ENCODE measurements at places on chromosomes 6 and 20.

DNA sequence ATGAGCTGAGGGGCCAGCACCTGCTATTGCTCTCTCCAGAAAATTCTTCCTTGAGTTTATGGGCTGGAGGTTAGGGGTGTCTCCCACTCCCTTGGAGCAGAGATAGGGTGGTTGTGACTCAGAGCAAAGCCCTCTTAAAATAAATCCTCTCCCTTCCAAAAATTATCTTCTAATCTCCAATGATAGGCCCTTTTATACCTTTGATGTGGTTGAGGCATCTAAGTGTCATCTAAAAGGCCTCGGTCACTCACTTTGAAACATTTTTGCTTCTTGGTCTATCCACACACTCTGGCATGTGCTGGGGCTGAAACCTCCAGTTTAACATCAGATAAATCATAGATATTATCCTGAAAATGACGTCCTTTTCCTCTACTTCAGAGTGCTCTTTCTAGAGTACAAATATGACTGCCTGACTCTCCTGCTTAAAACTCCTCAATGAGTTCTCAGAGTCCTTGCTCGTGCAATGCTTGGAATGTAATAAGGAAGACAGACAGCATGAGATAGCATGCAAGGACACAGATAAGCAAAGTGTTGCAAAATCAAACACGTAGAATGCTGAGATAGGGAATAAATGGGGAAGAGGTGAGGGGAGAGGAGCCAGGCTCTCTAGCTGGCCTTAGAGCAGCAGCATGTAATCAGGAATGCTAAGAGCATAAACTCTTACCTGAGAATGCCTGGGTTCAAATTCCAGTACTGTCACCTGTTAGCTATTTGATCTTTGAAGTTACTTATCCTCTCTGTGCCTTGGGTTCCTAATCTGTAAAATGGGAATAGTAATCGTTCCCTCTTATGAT is 374.1 kb upstream of the CITED2 start:
- DNase-seq, result no peak

GRCh38 chr6:140382355-140382754 is 1007.9 kb upstream of the CITED2 start:
- no peak for DNase-seq

GRCh38 chr20:4548552-4548951 is 173.2 kb upstream of the PRND start:
- no peak for DNase-seq

DNA sequence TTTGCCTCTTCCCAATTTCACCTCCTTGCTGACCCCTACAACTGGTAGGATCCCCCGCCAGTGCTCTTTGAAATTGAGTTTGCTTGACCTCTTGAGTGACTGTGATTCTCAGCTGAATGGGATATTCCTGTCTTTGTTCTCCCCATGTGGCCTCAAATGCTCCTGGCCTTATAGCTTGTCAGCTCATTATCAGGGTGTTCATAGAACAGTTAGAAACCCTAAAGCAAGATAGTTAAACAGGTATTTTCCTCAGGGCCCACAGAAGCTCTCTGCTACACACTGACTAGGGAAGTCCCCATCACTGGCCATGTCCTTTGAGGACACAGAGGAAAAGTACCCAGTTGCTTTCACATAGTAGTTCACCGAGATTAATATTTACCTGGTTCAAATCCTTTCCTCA is 211.5 kb upstream of the DTNBP1 start:
- no peak for DNase-seq

- DNase-seq, result no peak
These were observed 33.8 kb downstream of the CD40 start for GRCh38 chr20:46151936-46152335.

DNA sequence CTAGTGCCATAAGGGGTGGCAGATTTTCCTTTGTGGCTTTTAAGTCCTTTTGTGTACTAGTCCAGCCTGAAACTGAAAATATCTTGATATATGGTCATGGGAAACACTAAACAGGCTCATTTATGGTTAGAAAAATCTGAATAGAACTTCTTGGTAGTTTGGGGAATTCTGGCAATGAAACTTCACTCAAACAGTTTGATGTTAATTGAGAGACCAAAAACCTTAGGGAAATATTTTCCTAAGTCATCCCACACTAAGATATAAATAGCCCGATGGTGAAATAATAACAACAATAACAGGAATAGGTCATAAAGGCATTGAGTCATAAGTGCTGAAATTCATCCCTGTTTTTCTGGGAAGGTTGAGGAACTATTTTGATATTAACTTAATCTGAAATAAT is 146.2 kb upstream of the SMLR1 start:
- no peak for DNase-seq

- no peak for DNase-seq
These were observed 44.1 kb downstream of the STK4 start for GRCh38 chr20:45010399-45010828.

- DNase-seq, result no peak
These were observed 91.7 kb upstream of the SOX4 start for GRCh38 chr6:21501815-21502214.

DNA sequence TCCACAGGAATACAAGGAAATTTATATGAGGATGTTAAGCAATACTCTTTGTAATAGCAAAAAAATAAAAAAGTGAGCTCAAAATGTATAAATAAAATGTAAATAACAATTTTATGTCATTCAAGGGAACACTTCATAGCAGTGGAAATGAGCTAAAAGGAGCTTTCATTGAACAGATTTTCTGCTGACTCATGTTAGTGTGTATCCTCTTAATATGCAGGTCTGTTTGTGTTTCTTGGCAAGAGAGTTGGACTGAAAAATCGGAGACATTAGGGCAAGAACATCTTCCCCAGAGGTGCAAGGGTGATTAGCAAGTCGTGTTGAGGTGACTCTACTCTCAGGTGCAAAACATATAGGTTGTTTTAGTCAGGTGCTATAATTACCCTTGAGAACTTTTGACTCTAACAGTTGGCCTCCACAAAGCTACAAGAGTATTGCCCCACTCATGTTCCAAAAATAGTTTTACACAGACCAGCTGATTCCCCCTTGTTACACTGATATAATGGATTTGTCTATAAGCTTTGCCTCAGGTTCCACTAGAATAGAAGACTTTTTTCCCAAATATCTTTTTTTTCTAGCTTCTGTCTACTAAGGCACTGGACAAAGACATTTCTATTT is 702.9 kb downstream of the TENT5A start:
- no peak for DNase-seq

DNA sequence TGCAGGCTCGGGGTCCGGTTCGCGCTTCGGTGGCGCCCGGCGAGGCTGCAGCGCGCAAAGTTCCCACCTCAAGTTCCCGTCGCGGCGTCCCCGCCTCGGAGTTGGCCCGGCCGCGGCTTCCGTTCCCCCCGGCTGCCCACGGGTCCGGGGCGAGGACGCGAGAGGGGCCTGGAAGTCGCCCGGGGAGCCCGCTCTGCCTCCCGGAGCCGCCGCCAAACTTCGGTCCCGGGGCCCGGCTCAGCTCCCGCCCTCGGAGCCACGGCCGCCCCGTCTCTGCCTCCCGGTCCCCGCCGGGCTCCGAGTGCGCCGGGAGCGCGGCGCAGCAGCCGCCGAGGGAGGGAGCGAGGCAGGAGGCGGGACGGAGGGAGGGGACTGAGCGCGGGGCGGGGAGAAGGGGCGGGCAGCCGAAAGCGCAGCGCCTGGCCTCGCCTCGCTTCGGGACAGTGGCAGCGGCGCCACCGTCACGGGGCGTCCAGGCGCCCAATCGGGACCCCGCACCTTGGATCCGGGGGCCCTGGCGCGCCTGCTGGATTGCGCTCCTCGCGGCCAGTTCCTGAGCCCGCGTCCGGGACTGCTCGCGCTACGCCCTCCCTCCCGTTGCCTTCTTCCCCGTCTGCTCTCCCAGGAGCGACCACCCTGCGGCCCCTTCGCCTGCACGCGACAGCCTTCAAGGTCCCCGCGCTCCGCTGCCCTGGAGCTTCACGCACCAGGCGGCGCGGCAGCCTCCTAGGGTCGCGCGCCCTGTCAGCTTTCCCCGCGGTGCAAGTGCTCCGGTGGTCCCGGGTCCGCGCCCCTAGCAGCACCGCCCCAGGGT is at the start of gene KCNG1:
Gene KCNG1, minus strand, starts transcription at position 305 of the 814 bp plus-strand sequence. CDS start 12,769 bp downstream, outside the sequence.
- peak; percentile 81 for DNase-seq

DNA sequence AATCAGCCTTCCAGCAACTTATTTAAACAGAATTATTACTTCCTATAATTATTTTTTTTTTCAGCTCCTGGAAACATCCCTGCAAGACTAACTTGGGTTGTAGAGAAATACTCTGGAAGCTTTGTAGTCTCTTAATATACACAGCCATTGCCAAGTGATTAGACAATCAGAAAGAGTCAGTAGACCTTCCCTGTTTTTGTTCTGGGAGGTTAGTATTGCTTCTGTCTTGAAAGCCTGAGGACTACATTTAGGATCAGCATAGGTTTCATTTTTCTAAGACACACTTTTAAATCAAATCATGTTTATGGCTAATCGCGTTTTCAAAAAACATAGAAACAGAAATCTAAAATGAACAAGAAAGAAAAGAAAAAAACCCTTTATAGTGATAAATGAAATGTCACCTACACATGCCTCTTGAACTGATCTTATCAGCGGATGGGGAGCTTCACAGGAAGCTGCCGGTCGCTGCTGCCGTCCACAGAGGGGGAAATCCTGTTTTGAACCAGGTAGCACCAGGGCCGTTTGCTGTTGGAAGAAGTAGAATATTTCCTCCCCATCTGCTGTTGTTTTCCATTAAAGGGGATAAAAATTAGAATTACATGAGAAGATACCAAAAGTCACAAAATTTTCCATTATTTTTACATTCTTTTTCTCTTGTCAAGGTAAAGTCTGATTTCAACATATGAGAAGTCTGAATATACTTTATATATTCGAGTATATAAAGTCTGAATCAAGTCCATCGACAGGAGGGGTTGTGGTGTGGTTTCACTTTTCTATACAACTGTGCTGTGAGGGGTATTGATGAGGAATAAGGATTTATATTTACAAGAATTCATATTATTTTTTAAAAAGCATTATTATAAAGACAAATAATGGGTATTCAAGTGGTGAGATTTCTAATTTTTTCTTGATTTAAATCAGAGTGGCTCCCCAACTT is 94.6 kb downstream of the ARMC2 start:
- DNase-seq, result no peak

DNA sequence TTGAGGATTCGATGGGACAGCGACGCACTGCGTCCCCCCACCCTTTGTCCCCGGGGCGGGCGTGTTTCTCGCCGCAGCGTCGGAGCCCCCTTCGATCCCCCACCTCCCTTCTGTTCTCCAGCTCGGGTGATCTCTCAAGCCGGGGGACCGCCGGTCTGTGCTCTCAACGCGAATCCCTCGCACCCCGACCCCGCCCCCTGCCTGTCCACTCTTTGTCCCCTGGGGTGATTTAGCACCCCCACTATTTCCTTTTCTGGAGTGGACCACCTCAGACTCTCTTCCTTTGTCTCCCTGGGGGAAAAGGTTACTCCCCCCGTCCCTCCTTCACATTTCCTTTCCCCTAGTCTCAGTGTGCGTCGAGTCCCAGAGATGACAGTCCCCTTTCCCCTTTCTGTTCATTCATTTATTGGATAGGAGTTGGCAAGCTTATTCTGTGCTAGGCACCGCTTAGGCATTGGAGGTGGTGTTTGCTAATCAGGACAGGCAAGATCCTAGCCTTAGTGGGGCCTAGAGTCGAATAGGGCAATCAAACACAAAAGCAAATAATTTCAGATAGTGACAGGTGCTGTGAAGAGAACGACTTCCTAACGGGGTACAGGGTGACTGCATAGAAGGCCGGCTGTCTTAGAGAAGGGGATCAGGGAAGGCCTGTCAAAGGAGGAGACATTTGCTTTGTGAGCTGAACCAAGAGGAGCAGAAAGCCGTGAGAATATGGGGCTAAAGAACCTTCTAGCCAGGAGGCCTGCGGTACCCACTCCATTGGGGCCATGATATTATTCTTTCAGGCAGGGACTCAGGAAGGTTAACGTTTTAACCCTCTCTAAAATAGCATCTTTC is 741 bp downstream of the PTPN1 start:
- DNase-seq, result no peak

DNA sequence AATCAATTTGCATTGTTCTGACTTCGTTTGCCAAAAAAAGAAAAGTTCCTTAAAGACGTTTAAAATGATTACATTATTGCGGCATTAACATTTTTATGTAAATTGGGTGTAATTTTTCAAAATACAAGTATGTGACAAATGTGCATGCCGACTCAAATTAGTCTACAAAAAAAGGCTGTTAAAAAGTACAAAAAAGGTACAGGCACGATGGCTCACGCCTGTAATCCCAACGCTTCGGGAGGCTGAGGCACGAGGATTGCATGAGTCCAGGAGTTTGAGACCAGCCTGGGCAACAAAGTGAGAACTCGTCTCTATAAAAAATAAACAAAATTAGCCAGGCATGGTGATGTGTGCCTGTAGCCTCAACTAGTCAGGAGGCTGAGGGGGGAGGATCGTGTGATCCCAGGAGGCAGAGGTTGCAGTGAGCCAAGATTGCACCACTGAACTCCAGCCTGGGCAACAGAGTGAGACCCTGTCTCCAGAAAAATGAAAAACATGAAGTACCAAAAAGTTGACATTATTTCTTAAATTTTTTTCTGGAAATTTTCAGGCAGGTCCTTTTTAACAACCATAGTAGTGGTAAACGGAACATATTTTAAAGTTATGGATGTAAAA is 90.2 kb downstream of the PTPN1 start:
- no peak for DNase-seq

- DNase-seq, result no peak
These were observed 80.9 kb upstream of the AFDN start for GRCh38 chr6:167745670-167746389.

DNA sequence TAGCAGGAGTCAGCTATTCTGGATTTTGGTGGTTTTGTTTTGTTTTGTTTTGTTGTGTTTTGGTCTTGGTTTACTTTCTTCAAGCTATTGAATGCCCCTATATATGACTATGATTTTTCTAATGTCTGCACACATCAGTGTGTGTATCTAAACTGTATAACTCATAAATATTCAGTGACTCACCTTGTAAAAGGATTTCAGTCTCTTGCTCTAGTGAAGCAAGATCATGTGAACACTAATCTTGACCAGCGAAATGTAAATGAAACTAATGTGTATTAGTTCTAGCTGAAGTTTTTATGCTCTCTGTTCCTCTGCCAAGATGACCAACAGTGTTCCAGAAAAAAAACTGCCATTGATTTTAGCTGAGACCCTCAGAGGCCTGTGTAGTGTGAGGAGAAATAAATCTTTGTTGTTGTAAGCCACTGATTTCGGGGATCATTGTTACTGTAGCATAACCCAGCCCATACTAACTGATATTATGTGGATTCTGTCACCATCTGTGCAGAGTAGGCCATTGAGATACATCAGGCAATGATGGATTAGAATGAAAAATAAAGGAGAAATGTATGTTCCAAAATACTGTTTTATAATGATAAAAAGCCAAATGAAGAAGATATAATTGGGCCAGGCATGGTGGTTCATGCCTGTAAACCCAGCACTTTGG is 11.5 kb upstream of the BTBD9 start:
- no peak for DNase-seq

DNA sequence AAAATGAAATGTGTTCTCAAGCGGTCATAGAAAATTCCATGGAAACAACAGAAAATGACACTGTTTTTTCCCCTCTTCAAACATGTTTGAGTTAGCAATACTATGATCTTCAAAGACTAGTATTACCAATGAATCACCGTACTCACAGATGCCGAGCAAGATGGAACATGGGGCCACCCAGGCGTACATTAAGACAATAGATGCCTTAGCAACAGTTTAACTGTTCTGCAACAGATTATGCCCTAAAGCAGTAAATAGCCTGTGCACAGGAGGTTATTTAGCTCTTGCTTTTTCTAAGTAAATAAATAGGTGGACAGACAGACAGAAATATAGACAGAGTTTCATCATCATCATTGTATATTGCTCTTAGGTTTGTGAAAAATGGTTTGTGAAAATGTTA is 284.0 kb upstream of the DEFB112 start:
- DNase-seq, result no peak
